Trophoblast cell (in vitro differentiated cells and primary cell): ENCODE measurements at places on chromosomes 11 and 22.

GRCh38 chr22:36811094-36811800, 5.6 kb downstream of the PVALB start:
- no peak for DNase-seq

GRCh38 chr22:23431337-23432072, 148.6 kb downstream of the IGLL1 start:
- no peak for DNase-seq

GRCh38 chr22:36942556-36942955, 29.1 kb downstream of the CSF2RB start:
- DNase-seq = peak; percentile 41

DNA sequence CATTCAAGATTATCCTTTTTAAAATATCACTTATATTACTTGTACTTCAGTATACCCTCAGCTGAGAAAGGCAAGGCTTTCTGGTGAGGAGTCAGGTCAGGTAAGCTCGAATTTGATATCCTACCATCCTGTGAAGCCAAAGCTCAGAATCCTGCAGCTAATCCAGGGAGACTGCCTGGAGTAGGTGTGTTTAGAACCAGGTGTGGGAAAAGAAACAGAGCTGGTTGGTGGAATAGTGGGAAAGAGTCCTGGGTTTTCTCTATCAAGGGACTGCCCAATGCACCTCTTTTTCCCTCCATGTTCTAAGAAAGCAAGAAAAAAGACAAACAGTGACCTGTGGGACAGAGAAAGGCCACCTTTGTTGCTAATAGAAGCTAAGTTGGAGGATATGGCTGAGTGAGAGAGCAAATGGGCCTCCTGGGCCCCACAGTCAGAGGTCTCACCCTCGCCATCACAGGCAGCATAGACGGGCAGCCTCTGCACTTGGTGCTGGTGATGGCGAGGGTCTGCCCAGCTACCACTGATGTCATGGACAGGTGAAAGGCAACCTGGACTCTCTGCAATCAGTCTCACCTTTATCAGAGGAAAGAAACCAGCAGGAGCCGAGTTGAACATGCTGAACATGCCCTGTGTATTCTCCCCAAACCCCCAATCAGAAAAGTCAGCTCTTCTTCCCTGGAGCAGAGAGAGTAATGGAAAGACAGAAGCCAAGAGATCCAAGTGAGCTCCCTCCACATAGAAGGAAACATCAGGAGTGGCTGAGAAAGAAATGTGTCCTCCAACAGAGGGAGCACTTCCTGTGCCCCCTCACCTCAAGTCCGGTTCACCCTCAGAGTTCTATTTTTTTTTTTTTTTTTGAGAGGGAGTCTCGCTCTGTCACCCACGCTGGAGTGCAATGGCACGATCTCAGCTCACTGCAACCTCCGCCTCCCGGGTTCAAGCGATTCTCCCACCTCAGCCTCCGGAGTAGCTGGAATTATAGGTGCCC, 491.3 kb downstream of the BUD13 start:
- no peak for DNase-seq

GRCh38 chr11:33830903-33831648, 56.8 kb upstream of the FBXO3 start:
- DNase-seq = no peak

DNA sequence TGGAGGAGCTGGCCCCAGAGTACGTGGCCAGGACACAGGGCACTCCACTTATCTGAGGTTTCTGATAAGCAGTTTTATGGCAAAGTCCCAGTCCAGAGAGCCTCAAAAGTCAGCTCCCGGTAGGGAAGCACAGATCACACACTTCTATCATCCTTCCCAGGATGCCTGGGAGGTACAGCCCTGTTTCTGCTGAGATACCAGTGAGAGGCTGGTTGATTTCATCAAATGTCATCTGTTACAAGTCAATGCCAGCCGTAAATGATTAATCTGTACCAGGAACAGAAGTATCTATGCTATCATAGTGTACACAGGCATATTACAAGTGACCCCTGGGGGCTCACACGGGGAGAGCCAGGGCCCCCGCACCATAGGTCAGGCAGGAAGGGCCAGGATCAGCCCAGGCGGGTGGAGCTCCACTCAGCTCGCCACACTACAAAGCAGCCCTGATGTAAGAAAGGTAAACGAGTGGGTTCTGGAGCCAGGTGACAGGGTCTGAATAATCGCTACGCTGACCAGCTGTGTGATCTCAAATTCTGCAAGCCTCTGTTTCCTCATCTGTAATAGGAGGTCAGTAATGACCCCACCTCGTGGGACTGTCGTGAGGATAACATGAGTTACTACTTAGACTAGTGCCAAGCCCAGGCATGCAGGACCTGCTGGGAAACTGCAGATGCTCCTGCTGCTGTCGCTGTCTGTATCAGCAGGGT, 17.6 kb downstream of the PLA2G6 start:
- DNase-seq = no peak

DNA sequence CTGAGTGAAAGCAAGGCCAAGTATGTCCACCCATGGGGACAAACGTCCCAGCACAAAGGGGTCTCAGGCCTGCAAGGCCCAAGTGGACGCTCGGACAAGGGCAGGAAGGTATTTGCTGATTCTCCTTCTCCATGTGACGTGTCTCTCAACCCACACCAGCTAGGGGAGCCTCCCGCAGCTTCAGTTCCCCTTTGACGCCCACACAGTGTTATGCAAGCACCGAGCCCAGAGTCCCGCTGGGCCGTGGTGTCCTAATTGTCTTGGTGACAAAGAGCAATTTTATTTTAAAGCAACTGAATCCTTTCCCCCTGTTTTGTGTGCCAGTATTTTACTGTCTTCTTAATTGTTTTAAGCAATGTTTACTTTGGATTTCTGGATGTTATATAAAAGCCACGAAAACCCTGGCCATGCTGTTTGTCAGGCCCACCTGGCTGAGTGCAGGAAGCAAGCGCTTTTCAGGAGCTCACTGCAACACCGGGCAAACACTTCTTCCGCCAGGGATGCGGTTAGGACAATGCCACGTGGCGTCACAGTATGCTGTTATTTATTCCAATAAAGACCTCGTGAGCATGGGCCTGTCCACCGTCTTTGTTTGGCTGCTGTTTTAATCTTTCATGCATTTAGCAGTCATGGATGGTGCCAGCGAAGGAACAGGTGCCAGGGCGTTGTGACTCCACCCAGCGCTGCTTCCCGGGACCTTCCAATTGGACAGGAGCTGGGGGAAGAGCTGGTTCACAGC, 8.2 kb upstream of the PARVG start:
- DNase-seq = peak; percentile 51

DNA sequence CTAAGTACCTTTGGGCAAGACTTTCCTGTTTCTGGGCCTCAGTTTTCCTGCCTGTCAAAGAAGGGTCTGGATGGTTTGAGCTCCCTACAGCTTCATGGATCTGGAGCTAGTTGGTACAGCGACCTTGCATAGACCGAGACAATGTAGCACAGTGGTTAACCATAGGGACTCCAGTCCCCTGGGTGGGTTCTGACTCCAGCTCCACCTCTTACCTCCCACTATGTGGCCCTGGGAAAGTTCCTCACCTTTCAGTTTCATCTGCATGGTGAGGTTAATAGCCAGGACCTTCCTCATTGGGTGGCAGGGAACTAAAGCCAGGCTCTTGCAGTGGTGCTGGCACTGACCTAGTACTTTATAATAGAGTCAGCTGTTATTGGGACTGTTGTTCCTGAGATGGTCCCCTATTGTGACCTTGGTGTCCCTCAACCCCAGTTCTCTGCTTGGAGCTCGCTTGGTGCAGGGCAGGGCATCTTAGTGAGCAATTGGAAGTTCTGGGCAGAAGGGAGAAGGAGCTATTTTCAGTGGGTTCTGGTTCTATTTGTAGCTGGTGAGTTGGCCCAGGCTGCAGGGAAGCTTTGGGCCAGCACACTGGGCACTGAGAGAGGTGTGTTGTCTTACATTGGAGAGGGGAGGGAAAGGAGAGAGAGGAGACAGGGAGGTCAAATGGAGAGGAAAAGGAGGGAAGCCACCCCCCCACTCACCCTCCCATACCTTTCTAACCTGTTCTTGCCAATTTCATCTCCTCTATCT, 10.7 kb upstream of the MTMR3 start:
- no peak for DNase-seq

GRCh38 chr11:72627594-72628281, 46.5 kb downstream of the PDE2A start:
- DNase-seq = no peak

DNA sequence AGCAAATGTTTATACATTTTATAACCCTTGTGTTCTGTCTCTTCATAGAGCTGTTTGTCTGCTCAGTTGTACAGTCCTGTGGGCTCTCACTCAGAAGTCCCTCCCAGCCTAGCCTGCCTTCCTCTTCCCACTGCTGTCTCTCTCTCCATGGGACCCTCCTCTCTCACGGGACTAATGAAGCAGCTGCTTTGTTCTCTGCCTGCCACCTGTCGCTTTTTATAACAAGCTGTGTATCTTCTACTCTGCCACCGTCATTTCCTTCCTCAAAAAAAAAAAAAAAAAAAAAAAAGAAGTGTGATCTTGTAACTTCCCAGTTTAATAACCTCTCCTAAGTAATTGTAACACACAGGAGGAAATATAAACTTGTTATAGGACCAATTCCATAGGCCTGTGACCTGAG, 92.2 kb upstream of the ALKBH3 start:
- no peak for DNase-seq

DNA sequence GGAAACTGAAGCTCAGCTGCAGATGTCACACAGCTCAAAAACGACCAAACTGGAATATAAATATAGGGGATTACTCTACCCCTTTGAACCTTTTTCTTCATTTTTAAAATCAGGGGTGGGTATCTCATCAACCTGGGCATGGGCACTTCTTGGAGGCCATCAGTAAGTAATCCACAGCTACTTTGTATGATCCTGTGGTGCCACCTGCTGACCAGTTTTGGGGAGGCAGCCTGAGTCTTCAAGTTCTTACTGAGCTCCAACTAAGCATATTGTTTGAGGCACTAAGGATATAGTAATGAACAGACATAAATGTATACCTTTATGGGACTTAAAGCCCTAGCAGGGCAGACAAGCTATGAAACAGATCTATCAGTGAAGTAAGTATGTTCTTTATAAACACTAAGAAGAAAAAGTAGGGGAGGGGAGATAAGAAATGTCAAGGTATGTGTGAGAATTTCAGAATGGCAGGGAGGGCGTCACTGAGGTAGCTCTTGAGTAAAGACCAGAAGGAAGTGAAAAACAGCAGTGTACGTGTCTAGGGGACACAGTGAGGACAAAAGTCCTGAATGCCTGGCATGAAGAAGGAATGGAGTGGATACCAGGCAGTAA, 18.4 kb downstream of the TUB start:
- DNase-seq = peak; percentile 83

GRCh38 chr22:37905534-37906363, at the start of gene MICALL1:
TSS of gene MICALL1 (plus strand) at chr22:37906297. CDS start at chr22:37906423, 126 bp downstream.
- DNase-seq = peak; percentile 82

- no peak for DNase-seq
Measured at GRCh38 chr11:61587951-61588727, 7.3 kb upstream of the SYT7 start.

- no peak for DNase-seq
Measured at GRCh38 chr11:64611869-64612646, 21.0 kb downstream of the SLC22A12 start.

GRCh38 chr11:112745973-112746372, 215.2 kb upstream of the NCAM1 start:
- DNase-seq = no peak

GRCh38 chr11:8263109-8263768, 439 bp downstream of the LMO1 start:
- DNase-seq = no peak

GRCh38 chr22:32396255-32396654, 15.8 kb downstream of the RTCB start:
- DNase-seq = no peak

DNA sequence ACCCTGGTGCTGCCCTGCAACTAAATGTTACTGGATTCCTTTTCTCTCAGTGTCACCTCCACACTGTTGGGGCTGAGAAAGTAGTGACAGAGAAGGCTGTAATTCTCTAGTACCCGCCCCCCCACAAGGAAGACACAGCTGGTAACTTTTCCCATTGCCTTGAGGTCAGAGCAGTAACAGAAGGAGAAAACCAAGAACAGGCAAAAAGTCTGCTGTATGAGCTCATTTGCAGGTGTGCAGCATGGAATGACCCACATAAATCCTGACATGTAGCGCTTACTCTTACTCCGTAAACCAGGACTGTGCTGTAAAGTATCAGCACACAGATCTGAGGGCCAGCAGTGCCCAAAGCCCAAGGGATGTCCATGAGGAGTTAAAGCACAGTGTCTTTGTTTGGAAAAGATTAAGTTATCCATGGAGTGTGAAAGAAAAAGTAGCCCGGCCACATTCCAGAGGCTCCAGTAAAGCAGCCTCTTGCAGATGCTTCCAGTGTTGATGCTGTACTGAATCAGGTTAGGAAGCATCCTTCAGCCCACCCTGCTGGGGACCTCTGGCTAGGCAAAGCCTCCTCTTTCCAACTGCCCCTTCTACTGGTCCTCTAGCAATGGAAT, 120.7 kb downstream of the PLEKHA7 start:
- DNase-seq = peak; percentile 50

- no peak for DNase-seq
Measured at GRCh38 chr11:44787981-44788380, 61.2 kb downstream of the TSPAN18 start.

GRCh38 chr11:75946531-75947530, 131.8 kb downstream of the UVRAG start:
- peak; percentile 92 for DNase-seq

- peak; percentile 36 for DNase-seq
Measured at GRCh38 chr11:102807921-102808320, 10.0 kb upstream of the MMP1 start.

GRCh38 chr11:57597916-57598830, 688 bp downstream of the SERPING1 start:
- DNase-seq = peak; percentile 86

DNA sequence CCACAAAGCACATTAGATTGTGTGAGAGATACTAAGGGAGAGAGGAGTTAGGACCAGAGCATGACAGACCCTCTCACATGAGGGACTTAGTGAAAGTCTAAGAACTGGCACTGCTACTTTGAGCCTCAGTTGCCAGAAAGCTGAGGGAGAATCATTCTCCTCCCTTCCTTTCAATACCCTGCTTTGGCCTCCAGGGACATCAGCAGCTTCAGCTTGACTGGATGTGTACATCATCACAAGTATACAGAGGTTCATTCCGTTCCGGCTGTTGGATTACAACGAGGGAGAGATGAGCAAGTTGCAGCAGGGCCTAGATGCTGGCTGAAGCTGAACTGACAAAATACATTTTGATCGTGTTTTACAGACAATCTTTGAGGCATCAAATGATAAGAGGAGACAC, 15.7 kb upstream of the ANO5 start:
- no peak for DNase-seq

DNA sequence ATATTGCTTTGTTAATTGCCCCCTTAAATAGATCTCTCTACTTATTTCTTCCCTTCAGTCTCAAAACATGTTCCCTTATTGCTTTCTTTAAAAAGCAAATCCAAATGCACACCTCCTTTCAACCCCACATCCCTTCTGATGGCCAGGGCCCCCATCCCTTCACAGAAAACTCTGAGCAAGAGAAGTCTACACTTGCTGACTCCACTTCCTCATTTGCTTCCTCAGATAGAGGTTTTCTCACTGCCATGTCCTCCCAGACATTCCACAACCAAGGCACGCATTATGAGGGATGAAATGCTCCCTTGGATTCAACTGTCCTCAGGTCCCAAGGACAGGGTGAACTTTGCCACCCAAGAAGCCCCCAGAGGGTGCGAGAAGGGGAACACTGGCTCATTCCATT, 43.1 kb downstream of the CSNK2A3 start:
- DNase-seq = no peak
